ENCODE measurements at places on chromosomes 11 and 22.

DNA sequence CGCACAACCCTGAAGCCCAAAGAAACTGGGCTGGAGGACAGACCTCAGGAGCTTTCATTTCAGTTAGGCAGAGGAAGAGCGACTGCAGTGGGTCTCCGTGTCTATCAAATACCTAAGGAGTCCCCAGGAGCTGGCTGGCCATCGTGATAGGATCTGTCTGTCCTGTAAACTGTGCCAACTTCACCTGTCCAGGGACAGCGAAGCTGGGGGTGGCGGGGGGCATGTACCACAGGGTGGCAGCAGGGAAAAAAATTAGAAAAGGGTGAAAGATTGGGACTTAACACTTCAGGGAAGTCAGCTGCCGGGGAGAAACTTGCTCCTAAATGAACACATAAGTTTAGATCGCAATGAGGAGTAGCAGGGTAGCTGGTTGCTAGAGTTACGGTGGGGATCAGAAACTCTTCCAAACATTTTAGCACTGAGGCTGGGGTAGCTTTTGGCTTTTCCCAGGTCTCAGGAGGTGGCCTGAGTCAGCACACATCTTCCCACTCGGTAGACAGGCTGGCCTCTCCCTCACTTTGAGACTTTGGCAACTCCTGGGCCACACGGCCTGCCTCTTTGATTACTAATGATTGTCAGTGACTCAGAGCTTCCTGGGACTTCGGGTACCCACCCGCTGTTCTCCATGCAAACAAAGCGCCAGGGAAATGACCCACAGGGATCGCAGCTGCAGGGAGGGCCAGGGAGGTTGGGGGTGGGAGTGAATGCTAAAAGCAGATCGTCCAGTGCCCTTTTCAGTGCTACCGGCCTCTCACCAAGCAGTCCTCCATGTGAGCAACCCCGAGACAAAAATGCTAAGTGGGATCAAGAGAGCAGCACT is 2.9 kb upstream of the MTFP1 start:
- peak; percentile 77 for DNase-seq

GRCh38 chr11:113462830-113463229 is 12.4 kb downstream of the DRD2 start:
- no peak for DNase-seq

DNA sequence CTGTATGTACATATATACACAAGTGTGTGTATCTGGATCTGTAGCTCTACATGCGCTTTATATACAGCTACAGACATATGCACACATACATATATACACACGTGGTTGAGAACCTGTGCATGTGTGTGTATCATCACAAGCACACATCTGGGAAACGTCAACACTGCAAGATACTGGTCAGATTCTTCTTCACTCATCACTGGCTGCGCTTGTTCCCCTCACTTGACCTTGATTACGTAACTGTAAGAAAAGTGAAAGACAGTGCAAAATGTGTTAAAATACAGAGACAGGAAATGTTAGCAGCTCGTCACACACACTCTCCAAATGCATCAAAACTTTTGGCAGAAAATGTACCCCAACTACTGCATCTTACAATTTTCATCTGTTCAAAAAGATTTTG is 51.9 kb upstream of the MN1 start:
- DNase-seq: no peak

DNA sequence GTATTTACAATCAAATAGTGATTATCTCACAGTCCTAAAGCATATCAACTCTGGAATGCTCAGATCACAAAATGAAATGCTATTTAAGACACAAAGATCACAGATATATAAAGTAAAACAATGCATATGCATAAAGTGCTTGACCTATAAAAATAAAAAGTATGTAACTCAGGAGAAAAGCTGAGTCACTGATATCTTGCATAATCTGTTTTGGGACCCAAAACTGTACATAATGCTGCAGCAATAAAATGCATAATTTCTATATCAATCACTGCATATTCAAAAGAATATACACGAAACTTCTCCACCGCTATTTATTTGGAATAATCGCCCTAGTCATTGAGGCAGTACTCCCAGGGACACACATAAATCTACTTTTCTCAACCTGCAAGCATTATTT is 34.9 kb upstream of the GRIA4 start:
- no peak for DNase-seq

GRCh38 chr11:32139896-32140520 is 49.1 kb downstream of the RCN1 start:
- no peak for DNase-seq

DNA sequence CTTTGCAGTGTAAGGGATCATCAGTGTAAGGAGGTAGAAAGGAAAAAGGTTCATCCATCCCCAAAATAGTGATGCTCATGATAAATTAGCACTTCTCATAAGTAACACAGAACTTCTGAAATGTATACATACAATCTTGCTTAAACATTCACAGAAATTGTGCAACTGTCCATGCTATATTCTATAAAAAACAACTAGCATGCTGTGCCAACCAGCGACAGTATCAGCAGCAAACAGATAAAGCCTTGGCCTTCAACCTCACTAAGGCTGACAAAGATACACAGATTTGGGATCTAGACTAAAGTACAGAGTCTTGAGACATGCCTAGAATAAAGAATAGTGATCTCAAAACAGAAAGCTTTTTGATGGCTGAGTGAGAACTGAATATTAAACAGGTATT is 74.1 kb upstream of the CHRM4 start:
- DNase-seq: no peak

- DNase-seq: no peak
These were observed 70.1 kb downstream of the SFI1 start for GRCh38 chr22:31566484-31566883.

DNA sequence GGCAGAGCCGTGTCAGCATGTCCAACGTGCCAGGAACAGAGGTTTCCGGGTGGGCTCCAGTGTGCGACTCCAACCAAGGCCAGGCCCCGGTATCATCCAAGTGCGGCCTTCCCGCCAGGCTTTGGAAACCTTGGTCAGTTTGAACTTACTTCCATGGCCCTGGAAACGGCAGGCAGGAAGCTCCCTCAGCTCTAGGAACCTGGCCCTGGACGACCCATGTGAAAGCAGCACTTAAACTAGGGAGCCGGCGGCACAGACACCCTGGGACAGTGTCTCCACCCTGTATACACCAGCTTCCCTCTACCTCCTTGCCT is 65.2 kb downstream of the MYH9 start:
- DNase-seq: no peak

GRCh38 chr11:131912134-131912533 is 541.7 kb downstream of the NTM start:
- no peak for DNase-seq

DNA sequence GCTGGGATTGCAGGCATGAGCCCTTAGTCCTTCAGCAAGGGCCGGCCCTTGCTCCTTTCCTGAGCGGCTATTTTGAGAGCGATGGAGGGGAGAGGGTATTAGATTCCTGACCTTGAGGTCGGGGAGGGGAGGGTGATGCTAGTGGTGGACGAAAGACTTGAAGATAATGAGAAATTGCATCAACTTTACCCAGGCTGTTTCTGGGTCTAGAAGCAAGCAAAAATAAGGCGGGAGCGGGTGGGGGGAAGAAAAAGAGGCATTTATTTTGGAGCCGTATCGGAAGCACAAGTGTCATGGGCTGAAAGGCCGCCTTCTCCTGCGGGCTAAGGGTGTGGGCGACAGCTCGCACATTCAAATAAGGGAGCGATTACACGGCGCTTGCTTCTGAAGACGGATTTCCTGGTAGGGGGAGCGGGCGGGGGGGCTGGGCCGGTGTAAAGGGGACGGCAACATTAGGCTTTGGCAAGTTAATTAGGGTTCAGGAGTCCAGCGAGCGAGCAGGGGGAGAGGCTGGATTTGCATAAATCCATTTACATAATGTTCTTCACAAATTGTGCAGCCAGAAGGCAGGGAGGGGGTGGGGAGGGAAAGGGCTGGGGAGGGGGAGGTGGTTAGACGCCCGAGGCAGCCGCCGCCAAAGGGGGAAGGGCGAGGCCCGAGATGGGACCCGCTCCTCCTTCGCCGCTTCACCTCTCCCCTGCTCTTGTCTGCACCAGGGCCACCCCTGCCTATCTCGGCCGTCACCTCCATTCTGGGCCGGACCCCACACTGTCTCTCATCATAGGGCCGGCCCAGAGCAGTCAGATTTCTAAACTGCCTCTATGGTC is 245.9 kb downstream of the MIAT start:
- DNase-seq: no peak

GRCh38 chr11:61571869-61572268 is 9.0 kb downstream of the SYT7 start:
- no peak for DNase-seq

DNA sequence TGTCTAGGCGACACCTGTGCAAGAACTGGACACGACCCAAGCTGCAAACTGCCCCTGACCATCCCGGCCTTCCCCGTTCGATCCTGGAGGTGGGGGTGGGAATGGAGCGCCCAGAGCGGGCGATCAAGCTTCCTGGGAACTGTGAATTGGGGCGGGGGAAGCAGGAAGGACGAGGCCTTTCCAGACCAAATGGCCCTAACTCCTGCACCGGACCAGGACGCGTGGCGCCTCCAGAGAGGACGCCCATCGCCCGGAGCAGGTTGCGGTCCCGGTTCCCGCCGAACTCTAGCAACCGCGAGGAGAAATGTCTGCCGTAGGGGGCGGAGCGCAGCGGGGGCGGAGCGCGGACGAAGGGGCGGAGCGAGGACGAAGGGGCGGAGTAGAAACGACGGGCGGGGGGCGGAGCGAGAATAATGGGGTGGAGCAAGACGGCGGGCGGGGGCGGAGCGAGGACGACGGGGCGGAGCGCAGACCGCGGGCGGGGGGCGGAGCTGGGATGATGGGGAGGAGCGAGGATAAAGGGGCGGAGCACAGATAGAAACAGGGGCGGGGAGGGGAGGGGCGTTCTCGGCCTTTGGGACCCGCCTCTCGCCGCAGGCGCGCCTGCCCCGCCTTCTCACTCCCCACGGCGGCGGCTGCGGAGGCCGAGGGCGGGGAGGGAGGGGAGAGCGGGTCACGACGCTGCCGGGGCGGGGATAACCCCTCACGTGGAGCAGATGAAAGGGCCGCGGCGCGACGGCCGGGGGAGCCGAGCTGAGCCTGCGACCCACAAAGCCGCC is at the start of gene ZNRF3:
Gene ZNRF3 (plus strand): TSS at position 695 of the 779 bp plus-strand sequence. CDS start 195 bp downstream, outside the sequence.
- peak; percentile 91 for DNase-seq

DNA sequence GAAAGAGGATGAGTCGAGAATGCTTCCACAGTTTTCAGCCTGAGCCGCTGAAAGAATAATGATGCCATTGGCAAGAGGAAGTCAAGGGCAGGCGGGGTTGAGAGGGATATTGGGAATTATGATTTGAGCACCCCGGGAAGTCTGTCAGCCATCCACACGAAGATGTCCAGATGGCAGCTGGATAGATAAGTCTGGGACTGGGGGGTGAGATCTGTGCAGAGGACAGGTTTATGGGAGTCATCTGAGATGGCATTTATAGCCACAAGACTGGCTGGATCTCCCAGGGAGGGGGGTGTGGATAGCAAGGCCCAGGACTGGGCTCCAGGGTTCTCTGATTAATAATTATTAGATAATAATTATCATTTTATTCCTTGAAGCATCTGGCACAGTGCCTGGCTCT is 5.1 kb upstream of the STIP1 start:
- DNase-seq: no peak

DNA sequence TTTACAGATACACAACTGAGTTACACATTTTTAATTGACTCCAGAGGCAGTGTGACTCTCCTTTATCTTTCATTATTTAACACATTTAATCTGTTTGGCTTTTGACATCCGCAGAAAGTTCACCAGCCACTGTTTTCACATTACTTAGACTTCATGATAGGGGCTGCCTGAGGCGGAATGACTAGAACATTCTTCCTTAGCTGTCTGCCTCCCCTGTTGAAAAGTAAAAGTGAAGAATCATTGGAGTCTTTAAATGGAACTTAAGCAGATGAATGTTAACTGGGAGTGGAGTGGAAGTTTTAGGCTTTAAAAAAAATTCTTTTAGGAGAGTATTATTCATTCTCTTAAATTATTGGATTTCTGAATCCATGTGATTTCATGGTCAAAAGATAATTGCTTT is 229.2 kb upstream of the MTNR1B start:
- no peak for DNase-seq

GRCh38 chr11:80165744-80166143 is 724.9 kb upstream of the TENM4 start:
- no peak for DNase-seq

GRCh38 chr22:40642316-40642715 is 5.8 kb upstream of the MRTFA start:
- DNase-seq: no peak

DNA sequence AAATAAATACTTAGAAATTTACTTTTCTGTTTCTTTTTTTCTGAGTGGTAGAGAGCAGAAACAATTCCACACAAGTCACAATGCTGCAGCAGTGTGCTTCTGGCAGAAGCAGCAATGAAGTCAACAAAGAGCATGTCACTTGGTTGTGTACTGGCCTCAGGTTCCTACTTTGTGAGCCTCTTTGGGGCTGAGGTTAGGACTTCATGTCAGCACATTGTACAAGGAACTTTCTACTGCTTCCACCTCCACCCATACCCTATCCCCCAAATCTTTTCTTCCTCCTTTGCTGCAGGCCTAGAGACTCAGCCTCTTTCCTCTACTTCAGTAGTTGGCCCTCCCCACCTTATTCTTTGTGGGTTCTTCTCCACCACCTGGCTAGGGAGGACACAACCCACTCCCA is 252.7 kb upstream of the PITPNB start:
- no peak for DNase-seq

DNA sequence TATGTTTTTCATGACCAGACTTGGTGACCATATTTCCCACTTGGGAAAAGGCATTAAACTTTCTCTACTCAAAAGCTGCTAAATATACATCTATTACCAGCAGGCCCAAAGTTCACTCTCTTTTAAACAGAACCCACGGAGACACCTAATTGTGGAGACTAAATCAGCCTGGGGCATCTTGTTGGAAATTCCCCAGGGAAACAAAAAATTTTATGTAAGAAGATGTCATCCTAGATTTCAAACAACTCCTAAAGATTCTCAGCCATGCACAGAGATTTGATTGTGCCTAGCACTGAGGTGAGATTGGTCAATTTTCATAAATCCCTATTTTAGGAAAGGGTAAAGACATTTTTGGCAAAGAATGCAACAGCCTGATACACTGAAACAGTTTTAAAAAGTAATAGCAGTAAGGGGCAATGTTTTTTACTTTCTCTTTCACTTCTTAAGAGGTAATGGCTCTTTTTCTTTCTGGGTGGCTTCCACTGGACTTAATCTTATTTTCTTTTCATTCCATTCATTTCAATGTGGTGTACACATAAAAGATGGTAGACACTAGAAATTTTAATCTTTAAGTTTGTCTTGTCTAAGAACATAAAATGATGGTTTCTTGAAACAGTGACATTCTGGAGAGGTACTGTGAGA is 9.6 kb downstream of the OR52N2 start:
- DNase-seq: no peak

Measured in C1 segment of cervical spinal cord (tissue), 14 donors.